Stimulated activated CD8-positive, alpha-beta memory T cell treated with anti-CD3 and anti-CD28 coated beads, Interleukin-2, amount 100 ng/mL, for 48 hours (primary cell): ENCODE measurements at places on chromosomes 6 and 20.

DNA sequence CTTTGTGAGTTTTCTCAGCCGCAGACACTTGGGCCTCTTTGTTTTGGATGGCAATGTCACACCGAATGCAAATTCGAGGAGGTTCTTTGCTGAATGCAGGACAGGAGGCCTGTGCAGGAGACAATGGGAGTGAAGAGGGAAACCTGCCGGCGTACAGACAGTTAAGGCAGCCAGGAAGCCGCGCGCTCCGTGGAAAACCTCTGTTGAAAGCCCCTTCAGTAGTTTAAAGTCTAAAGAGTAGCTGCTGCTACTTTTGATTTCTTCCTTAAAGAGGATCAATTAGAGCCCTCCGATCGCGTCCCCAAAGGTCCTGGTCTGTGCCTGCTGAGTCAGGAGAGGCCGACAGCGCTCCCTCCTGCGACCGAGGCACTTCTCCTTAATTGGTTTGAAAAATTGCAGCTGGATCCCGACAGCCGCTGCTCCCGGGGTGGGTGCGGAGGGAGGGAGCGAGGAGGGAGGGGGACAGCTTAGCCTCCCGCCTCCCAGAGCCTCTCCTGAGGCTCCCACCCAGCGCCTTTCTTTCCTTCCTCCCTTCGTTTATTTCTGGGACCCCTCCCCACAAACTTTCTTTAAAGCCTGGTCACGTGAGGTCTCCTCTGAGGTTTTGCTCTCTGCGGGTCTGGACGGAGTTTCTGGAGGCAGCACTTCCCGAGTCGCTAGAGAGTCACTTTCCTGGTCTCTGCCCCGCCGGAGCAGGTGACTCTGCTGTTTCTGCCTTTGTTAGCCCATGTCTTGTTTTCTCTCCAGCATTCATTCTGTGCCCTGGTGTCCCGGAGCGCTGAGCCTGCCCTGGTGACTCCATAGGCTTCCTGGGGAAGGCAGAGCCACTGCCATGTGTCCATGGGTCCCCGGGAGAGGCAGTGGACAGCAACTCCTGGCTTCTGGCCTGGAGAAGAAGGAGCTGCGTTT, 22.3 kb upstream of the RPP40 start:
- no peak for DNase-seq

- DNase-seq = no peak
Observed at GRCh38 chr6:101400326-101401135, 7.0 kb downstream of the GRIK2 start.

- no peak for DNase-seq
Observed at GRCh38 chr20:42587427-42587826, 602.3 kb downstream of the PTPRT start.

DNA sequence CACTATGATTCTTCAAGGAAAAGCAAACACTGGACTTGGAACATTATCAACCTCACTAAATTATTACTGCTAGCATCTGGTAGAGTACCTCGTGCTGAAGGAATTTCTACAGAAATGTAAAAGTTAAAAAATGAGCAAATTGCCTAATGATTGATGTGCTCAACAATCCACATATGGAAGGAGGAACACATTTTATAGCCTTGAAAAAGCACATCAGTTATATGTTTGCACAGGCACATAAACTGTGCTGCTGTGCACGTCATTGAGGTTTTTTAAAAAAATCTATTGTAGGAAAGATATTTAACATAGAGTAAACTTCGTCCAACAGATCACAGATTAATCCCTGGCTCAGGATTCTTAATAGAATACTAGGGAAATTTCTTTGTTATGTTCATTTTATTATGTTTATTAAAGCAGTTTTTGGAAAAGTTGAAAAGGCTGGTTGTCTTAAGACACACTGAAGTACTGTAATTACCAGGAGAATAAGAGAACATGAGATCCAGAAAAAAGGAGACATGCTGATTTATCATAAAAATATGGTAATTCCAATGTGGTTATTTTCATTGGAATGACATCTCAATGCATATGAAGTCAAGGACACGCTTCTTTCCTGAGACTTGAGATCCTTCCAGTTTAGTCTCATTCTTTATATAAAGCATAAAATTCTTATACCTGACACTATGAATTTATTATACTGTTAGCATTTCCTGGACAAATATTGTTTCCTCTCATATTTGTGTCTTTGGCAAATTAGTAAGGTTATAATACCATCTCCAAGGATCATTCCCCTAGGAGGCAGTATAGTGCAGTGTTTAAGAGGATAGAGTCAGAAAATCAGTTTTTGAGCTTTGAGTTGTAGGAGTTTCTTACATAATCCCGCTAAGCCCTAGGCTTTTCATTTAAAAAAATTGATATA, 511.1 kb downstream of the TENT5A start:
- DNase-seq = no peak

DNA sequence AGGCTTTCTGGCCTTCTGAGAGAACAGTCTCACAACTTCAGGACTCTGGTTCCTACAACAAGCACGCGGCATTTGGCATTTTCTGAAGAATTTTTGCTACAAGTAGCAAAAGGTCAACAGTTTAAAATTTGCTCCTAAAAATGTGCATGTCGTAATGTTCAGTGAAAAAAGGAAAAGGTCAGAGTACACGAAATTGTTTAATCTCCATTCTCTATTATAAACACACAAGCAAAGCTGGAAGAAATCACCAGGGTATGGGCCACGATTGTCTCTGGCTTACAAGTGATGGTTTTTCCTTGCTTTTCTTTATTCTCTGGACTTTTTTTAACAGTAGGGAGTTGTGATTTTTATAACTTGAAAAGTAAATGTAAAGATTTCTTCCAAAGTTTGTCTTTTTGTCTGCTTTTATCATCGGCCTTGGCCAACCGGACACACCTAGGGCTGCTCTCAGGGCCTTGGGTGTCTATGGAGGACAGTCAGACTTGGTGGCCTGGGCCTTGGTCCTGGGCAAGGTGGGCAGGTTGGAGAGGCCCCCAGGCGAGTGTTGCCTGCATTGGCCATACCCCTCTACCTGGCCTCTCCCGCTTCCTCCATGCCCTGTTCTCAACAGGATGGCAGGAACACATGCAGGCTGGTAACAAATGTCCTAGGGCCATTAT, 32.4 kb downstream of the PLEKHG1 start:
- no peak for DNase-seq

- DNase-seq = no peak
Observed at GRCh38 chr6:85714893-85715530, 72.3 kb upstream of the SYNCRIP start.

GRCh38 chr6:162683135-162683534, 44.4 kb downstream of the PRKN start:
- DNase-seq = no peak

DNA sequence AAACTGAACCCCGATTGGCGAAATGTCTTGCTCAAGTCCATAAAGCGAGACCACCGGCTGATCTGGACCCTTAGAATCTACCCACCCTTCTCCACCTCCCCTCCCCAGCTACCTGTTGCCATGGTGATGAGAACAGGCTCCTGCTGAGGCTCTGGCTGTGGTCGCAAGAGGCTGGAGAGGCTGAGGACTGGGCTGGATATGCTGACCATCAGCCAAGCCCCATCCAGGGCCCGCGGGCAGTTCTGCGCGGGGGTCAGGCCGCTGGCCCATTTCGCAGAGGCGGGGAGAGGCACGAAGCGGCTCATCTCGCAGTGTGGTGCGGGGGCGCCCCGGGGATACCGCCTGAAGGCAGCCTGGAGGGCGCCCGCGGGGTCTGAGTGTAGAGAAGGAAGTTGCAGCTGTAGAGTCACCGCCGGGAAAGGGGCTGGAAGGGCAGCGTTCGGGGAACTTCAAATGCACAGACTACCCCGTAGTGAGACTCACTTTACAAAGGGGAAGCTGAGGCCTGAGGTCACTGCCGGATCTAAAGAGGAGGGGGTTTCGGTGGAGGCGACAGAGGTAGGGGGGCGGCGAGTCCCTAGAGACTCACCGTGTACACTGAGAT, 671 bp downstream of the TAPBP start:
- DNase-seq = no peak

DNA sequence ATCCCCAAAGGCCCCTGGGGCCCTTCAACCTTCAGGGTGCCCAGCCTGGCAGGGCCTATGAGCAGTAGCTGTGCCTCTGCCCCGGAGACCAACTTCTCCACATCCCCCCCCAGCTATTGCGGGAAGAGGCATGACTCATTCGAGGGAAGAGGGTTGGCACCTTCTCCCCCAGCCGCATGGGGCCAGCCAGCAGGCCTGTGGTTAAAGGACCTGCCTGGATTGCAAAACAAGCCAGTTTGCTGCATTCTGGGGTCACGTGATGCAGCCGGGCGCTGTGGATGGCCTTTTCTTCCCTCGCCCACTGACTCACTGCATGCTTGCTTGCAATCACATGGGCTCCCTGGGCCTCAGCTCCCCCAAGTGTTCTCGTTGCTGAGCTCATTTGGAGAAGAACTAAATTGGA, 182.5 kb downstream of the MAFB start:
- DNase-seq = peak; percentile 12

DNA sequence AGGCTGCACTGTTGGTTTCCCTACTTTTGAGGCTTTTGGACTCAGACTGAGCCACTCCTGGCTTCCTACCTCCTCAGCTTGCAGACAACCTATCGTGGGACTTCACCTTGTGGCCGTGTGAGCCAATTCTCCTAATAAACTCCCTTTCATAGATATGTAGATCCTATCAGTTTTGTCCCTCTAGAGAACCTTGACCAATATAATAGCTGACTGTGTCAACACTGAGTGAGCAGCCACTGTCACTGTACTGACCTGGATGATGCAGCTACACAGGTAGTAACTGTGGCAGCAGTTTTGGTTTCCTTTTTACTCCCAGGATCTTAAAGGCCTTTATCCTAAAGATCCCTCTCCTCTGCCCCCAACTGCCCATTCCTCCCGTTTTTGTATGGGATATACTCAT, 70.2 kb downstream of the SLC22A3 start:
- no peak for DNase-seq

GRCh38 chr6:104349191-104349590, 510.5 kb downstream of the HACE1 start:
- no peak for DNase-seq

DNA sequence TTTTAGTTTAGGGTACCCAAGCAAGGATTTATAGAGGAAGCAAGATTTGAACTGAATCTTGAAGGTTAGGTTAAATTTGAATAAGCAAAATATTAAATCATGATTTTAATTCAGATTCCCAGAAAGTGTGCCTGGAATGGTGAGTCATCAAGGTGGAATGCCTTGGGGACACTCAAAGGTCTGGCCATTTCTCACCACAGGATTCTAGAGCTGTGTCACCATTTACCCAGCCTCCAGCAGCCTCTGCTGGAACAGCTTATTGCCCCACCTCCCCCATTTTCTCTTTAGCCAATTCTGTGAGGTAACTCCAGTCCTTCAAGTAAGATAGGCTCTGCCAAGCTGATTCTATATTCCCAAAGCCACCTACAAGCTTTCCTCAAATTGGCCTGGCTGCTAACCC, 181.4 kb downstream of the SIM1 start:
- DNase-seq = no peak

GRCh38 chr20:1860446-1860845, 34.8 kb upstream of the SIRPA start:
- no peak for DNase-seq

DNA sequence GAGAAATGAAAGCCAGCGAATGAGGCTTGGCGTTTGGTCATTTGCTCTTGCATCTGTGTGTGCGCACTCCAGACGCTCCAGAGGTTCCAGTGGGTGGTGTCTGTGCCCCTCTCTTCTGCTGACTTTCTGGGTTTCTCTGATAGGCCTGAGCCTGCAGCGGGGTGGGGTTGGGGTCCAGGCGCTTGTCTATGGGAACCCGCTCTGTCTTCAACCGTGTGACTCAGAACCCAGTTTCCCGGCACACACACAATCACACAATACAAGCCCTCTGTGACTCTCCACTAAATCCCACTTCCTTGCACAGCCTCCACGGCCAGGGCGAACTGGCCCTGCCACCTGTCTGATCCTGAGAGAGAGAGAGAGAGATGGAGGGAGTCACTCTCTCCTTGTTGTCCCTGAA, 24.6 kb downstream of the RBM38 start:
- no peak for DNase-seq

DNA sequence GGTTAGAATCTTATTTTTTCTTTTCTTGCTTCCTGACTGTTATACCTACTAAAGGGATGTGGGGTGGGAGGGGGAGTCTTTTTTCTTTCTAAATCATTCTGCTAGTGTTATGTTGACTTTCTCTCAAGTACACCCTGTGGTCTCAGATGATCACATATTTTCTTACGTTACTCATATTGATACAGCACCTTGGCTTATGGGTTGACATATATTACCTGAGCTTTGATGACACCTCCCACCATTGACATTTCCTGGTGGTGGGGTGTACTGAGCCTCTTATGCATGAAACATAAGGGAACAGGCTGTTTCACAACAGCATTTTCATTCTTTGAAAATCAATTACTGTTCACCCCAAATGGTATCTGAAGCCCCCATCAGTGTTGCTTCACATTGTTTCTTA, 169.8 kb downstream of the MMS22L start:
- DNase-seq = no peak

DNA sequence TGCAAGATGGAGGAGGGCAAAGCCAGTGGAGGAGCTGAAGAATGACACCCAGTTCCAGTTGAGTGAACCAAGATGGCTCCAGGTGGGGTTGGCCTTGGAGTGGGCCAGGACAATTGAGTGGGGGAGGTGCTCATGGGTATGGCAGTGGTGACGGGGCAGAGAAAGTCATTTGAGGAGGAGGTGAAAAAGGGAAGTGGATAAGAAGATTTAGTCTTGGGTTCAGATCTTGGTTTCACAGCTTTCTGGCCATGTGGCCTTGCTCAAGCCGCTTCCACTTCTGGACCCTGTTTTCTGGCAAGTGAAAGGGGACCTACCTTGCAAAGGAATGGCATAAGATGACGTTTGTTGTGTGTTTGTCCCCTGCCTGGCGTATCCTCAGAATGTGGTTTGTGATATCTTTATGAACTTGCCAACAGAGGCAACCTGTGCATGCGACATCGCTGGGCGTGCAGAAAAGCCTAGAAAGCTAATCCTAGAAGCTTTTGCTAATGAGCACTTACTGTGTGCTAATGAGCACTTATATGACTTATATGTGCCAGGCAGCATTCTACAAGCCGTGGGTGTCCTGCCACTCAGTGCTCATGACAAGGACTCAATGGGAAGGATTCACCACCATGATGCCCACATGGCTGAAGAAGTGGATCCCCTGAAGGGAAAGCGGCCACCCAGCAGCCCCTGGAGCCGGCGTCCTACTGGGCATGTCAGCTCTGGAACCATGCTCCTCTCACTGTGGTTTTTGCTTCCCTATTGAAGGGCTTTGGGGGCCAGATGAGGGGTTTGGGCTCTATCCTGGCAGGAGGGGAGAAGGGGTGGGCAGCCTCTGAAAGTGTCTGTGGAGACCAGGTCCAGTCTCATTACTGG, 23.6 kb upstream of the STX16 start:
- DNase-seq = no peak

- no peak for DNase-seq
Observed at GRCh38 chr6:16284472-16284871, 46.1 kb downstream of the GMPR start.

DNA sequence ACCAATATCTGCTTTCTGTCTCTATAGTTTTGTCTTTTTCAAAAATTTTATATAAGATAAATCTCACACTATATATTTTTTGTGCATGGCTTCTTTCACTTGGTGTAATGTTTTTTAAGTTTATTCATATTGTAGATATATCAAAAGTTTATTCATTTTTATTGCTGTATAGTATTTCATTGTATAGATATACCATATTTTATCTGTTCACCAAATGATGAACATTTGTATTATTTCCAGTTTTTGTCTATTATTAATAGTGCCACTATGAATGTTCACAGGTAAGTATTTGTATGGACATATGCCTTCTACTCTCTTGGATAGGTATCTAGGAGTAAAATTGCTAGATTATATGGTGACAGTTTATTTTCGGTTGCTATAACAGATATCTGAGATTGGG, 289.5 kb upstream of the CITED2 start:
- no peak for DNase-seq
